ENCODE measurements at places on chromosomes 1 and 21.

DNA sequence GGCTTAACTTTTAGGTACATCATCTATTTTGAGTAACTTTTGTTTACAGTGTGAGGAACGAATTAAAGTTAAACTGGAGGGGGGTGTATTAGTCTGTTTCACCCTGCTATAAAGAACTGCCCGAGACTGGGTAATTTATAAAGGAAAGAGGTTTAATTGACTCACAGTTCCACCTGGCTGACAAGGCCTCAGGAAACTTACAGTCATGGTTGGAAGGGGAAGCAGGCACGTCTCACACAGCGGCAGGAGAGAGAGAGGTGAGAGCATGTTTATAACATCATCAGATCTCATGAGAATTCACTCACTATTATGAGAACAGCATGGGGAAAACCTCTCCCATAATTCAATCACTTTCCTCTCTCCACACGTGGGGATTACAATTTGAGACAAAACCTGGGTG, 31.9 kb upstream of the TMEM52 start:
- no peak for DNase-seq

GRCh38 chr1:239784896-239785295, 306.8 kb upstream of the FMN2 start:
- DNase-seq, result no peak

DNA sequence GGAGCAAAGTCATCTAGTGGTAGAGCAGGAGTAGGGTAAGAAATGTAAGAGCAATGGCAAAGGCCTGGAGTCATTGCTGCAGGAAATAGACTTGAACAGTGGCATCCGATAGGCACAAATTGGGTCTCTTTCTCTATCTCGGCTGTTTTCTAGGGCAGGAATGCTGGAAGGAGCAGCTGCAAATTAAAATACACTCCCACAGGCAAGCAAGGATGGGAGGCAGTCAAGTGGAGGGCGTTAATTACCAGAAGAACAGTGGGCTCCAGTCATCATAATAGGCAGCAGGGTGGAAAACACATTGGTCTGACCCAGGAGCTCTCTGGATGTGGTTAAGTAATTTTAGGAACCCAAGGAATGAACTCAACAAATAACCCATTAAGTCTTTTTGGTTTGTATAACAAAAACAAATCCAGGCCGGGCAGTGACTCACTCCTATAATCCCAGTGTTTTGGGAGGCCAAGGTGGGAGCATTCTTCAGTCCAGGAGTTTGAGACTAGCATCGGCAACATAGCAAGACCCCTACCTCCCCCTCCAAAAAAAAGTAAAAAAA, 7.8 kb upstream of the TDRD5 start:
- no peak for DNase-seq

DNA sequence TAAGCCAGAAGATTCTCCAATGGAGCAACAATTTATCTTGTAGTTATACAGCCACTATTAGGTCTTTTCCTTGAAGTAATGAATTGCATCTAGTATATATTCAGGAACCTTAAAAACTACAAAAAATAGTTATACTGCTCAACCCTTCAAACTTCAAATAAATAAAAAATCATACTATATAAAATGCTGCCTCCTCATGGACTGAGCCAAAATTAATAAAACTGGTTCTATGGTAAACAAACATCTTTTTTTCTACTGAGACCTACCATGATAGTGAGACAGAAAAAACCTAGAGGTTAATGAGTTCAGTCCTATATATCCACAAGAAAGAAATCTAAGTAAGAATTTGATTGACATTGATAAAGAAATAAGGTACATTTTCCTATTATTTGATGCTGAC, 67.7 kb downstream of the GPATCH2 start:
- DNase-seq, result no peak

- DNase-seq, result no peak
Measured at GRCh38 chr1:235567812-235568503, 63.7 kb upstream of the B3GALNT2 start.

- DNase-seq, result no peak
Measured at GRCh38 chr21:15660423-15660804, 69.4 kb upstream of the USP25 start.

- DNase-seq, result no peak
Measured at GRCh38 chr1:145805057-145805456, 18.8 kb downstream of the RNF115 start.

- DNase-seq, result no peak
Measured at GRCh38 chr1:82567348-82567747, 766.6 kb downstream of the ADGRL2 start.

DNA sequence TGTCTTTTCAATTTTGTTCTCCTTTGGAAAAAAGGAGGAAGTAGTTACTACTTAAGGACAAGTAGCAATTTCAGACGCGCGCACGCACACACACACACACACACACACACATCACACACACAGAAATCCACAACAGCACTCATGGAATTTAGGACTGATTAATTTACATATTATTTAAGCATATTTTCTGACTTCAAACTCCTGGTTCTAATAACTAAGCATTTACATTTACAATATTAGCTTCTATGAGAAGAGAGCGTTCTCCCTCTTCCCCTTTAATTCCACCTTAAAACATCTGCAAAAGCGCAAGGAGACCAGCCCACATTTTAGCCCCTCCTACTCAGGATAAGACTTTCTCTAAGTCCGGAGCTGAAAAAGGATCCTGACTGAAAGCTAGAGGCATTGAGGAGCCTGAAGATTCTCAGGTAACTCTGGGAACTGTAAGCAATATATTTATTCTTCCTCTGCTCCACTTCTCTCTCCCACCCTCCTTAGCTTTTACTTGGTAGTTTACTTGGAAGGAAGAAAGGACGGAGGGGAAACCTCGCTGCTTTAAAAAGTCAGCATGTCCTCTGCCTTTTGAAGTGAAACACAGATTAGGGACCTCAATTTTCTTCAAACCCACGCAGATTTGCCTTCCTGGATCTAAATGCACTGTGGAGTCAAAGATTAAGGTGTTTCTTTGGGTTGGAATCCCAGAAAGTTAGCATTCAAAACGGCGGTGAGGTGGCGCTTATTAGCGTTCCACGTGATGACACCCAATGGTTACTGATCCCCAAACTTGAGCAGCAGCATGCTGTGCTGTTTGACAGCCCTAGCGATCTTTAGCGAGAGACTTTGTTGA, at the start of gene PLA2G4A:
TSS of gene PLA2G4A (plus strand) at position 339 of the 844 bp plus-strand sequence. CDS start 25,406 bp downstream, outside the sequence.
- DNase-seq, result peak; percentile 15

GRCh38 chr1:101193733-101194169, 43.1 kb upstream of the S1PR1 start:
- DNase-seq, result no peak

- no peak for DNase-seq
Measured at GRCh38 chr1:180092931-180093650, 61.6 kb upstream of the QSOX1 start.

DNA sequence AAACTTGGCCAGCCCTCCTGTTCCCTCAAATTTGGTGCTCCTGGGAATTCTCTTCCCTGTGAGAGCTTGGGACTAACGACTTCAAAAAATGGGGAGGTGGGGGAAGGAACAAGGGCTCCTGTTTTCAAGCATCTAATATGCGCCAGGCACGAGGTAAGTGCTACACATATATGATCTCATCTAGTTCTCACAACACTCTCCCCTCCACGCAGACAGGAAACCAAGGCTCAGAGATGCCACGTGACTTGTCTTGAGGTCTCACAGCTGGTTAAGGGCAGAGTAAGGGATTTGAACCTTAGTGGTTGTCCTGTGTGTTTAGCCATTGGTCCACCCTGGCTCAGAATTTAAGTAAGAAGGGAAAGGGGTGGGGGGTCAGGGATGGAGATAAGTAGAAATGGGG, 125.9 kb downstream of the DMRTB1 start:
- DNase-seq, result peak; percentile 66

- no peak for DNase-seq
Measured at GRCh38 chr1:90717356-90717664, 208 bp upstream of the BARHL2 start.

- no peak for DNase-seq
Measured at GRCh38 chr1:243956450-243956849, 94.6 kb upstream of the ZBTB18 start.

- peak; percentile 4 for DNase-seq
Measured at GRCh38 chr1:235423214-235423652, 56.0 kb downstream of the TBCE start.

DNA sequence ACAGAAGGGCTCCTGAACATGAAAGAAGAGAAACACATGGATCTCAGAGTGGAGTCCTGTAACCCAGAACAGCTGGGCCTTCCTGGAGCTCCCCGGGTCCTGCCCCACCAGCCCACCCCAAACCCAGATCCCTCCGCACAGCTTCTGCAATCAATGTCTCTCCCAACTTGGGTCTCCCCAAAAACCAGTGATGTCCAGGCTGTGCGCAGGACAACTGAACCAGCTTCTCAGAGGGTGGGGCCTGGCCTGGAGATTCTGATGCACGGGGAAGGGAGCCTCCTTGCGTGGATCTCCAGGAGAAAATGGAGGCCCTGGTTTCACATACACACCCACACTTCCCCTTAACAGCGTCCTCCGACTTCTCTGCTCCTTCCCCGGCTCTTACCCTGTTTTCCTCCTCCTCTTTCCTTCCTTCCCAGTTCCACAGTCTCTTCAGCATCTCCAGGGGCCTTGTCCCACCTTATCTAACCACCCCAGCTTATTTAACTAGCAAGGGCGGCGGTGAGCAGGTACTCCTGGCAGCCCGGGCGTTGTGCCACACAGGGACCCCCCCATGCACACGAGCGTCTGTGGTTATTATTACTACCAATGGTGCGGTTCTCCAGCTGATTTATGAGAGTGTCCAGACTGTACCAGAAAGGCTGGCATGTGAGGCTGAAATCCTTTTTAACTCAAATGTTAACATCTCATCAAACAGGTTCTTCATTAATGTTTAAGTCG, 11.2 kb upstream of the MX2 start:
- no peak for DNase-seq

GRCh38 chr1:73980324-73981040, 217.5 kb downstream of the LRRIQ3 start:
- no peak for DNase-seq

DNA sequence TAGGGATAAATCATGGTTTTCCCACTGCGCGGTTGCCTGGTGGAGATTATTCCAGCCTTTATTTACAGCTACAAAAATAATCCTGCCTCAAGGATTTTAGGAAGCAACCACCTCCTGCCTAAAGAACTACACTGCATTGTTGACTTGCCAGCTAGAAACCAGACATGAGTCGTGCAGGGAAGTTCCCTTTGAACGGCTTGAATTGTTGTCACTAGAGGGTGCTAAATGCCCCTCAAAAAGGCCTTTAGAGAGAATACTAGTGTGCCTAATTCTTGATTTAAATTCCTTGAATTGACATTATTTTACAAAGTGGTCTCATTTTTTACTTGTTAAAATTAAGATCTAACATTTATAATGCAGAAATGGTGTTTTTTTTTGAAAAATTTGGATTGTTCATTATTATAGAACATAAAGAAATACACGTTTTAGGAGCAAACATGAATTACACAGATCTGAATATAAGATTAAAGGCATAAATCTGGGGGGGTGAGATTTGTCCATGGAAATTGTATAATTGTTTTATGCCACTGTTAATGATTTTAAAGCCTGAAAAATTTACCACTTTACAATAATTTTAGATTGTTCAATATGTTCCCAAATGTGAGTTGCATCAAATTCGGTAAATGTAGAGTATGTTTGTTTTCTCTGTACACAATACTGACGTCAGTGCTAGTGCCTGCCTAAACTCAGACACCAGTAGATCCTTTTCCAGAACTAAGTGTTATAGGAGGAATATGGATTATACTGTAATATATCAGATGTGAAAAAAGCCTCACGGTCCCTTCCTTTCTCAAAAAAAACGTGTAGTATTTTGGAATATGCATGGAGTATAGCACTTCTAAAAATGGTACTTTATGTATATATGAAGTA, 7.6 kb upstream of the ERG start:
- peak; percentile 16 for DNase-seq

DNA sequence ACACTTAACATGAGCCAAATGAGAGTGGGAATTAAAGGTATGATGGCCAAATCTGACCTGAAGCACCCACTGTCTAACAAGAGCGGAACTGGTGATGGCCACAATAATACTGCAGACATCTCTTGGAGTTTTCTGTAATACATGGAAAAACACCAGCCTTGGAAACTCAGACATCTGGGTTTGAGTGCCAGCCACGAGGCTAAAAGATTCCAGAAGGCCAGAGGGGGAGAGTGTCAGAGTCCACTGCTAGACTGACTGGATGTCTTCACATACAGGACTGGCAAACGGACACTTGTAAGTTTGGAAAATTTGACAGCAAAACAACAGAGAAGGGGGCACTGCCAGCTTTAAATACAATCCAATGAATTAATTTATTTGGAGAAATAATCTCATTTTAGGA, 175.1 kb downstream of the ADSS2 start:
- no peak for DNase-seq

GRCh38 chr1:242813490-242814091, 289.1 kb upstream of the PLD5 start:
- no peak for DNase-seq

GRCh38 chr1:26771285-26771642, 16.5 kb upstream of the PIGV start:
- DNase-seq, result no peak

- DNase-seq, result no peak
Measured at GRCh38 chr1:172266528-172267174, 153.8 kb upstream of the C1orf105 start.

DNA sequence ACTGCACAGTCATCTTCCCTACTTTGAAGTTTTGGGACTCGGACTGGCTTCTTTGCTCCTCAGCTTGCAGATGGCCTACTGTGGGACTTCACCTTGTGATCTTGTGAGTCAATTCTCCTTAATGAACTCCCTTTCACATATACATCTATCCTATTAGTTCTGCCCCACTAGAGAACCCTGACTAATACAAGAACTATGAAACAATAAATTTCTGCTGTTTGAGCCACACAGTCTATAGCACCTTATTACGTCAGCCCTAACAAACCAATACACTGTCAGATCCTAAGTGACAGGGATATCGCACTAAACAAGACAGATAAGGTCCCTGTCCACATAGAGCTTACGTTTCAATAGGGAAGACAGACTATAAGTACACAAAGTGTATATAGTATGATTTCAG, 120.1 kb downstream of the PLPP3 start:
- no peak for DNase-seq

DNA sequence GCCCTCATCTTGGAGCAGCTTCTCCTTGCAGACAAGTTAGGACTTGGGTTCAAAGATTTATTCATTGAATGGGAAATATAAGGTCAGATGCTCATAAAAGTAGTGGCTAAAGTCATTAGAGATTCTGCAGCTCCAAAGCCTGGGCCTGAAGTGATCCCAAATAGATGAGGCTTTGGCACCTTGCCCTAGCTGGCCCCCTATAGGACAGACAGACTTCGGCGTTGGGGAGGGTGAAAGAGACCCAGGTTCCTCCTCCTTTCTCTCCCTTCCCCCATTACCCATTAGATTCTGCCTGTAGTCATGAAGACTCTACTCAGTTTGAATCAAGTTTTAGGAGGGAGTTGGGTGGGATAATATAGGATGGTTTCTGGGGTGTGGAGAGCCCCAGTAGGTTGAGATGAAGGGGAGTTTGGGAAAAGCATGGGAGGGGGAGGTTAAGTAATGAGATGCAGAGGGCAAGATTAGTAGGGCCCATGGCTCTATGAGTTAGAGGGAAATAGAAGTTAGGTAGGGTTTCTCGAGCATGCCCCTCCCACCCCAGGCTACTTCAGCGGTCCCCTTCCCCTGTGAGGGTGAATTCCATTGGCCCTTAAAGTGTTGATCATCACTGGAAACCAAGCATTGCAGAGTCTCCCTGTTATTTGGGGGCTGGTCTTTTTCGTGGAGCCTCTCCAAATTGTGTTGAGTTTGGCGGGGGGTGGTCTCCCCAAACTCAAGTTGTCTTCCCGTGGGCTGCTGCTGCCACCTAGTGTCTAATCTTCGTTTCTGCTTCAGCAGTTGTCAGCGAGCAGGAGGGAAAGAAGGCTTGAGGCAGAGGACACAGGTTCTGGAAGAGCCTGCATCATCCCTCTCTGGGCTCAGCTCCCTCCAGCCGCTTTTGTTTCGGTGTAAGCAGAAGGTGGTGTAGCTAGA, 2.1 kb upstream of the AHDC1 start:
- peak; percentile 76 for DNase-seq

GRCh38 chr21:24941316-24942185, 665.7 kb downstream of the MRPL39 start:
- no peak for DNase-seq
